ENCODE measurements at places on chromosomes 5 and 9.

DNA sequence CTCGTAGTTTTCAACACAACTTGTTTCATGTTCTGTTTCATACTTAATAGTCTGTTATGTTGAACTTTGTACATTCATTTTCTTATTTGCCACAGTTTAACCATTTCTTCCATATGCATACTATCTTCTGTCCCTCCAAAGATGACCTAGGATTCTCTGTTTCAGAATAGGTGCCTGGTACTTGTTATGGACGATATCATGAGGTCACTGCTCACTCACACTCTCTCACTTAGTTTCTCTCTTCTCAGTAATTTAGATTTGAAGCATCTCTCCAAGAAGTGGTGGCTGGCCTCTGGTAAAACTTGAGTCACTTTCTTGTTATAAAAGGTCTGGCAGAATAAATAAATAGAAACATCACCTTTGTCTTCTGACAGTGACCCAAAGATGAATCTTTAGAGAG is 28.4 kb downstream of the FBXO38 start:
- no peak for DNase-seq

- no peak for DNase-seq
These were observed 981 bp downstream of the TCOF1 start for GRCh38 chr5:150358261-150359095.

DNA sequence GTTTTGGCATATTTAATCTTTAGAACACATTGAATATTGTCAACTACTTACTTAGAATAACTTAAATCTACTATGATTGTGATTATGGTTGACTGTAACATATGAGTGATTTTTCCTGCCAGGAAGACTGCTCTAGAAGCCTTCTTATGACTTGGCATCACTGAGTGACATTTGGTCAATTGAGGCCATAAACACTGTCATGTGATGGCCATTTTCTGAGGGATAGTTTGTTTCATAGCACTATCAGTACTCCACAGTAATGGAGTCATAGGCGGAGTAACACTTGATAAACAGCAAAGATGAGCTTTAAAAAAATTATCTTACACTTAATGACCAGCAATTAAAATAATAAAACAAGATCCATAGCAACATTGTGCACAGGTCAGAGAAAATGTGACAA is 31.0 kb downstream of the C9orf40 start:
- DNase-seq: no peak

DNA sequence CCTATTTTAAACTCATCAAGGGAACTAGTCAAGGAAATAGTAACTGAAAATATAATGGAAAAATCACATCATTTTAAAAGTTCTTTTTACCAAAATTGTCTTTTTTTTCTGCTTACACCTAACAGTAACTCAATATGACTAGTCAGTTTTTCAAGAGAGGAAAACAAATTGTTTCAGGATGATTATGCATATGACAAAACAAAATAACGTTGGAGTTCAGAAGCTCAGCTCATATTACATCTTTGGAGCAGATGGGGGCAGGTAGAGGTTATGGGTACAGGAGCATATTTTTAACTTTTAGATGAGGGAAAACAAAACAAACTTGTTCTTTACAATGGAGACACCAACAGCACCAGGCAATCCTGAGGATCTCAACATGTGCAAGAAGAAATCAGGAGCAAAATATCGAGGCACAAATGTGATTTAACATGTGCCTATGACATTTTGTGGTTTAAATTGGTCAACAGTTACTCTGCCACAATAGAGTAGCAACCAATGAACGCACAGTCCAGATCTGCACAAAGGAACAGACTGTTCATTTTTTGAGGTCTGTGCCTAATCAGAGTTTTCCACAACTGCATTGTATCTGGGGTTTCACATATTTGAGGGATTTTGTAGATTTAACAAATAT is 659.0 kb downstream of the ANXA1 start:
- no peak for DNase-seq

DNA sequence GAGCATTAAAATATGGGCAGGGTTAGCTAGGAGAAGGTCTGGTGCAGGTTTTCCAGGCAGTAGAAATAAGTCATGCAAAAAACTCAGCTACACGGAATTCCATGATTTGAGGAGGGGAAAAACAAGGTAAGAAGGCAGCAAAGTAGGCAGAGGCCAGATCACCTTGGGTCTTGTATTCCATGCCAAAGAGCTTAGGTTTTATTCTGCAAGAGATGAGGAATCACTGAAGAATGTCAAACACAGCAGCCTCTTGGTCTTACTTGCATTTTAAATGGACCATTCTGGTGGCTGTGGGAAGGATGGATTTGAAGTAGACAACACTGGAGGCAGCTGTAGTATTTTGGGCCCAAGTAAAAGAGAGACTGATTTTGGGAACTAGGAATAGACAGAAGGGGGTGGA is 8.6 kb downstream of the TRPM3 start:
- DNase-seq: no peak

DNA sequence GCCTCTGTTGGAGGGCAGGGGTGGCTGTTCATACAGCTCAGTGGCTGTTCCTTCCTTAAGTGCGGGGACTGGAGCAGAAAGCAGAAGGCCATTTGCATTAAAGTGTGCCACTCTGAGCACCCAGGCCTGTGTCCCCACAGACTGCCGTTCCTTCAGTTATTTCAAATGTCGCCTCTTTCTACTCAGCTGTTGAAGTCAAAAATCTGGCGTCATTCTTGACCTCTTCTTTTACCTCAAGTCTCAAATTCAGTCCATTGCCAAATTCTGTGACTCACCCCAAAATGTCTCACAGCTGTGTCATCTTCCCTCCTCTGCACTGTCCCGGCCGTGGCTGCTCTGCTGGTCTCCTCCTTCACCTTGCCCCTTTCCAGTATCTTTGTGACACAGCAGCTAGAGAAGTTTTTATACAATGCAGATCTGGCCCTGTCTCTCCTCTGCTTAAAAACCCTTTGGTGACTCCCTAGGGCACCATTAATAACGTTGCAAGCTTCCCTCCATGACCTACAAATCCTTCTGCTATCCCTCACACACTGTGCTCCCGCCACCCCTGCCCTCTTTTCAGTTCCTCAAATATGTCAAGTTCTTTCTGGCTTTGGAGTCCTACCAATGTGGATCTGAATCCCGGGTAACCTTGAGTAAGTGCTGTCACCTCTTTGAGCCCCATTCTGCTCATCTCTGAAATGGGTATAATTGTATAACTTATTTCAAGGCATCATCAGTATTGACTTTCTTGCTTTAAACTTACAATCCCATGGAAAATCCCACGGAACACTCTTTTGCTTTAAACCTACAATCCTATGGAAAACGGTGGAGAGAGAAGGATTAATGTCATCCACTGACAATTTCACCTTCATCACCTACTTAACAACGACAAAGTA is 98.3 kb upstream of the BOD1 start:
- no peak for DNase-seq

- no peak for DNase-seq
These were observed 468.2 kb downstream of the NTRK2 start for GRCh38 chr9:85137696-85138095.

GRCh38 chr5:34061993-34062392 is 19.0 kb upstream of the C1QTNF3 start:
- DNase-seq: no peak

- no peak for DNase-seq
These were observed 232.1 kb downstream of the ARHGEF28 start for GRCh38 chr5:73858054-73858453.

GRCh38 chr5:168879929-168880328 is 300.8 kb upstream of the PANK3 start:
- DNase-seq: no peak

- DNase-seq: no peak
These were observed 491.1 kb downstream of the KIF4B start for GRCh38 chr5:155504606-155505005.
